ENCODE measurements at places on chromosomes 2 and 18.

DNA sequence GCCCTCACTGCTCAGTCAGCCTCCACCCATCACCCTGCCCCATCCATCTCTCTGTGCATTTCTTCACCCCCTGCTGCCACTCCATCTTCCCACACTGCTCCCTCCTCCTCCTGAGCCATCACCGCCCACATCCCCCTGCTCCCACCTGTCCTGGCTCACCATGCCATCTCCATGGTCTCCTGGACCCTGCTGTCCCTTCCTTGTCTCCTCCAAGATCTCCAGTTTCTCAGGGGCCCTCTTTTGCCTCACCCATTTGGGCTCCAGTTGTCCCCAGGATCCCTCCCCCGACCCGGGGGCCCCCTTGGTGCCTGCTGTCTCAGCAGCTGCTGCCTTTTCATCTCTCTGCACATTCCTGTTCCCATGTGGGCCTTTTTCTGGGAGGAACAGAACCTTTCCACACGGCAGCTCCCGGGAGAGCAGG lies 10.6 kb downstream of the SPEG start:
- no peak for DNase-seq

DNA sequence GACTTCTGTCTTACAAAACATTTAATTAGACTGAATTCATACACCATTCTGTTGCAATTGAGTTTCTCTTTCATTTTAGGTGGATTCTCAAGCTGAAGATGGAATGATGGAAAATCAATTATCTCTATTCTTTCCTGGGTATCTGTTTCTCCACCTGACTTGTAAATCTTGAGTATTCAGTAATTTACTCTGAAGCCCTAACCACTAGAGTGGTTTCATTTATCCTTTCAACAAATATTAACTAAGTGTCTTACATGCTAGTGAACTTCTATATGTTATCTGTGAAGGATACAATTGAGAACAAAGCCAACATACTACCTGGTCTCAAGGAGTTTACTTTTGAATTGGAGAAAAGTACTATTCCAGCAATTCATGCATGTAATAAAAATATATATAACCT lies 94.1 kb upstream of the ZNF804A start:
- no peak for DNase-seq

DNA sequence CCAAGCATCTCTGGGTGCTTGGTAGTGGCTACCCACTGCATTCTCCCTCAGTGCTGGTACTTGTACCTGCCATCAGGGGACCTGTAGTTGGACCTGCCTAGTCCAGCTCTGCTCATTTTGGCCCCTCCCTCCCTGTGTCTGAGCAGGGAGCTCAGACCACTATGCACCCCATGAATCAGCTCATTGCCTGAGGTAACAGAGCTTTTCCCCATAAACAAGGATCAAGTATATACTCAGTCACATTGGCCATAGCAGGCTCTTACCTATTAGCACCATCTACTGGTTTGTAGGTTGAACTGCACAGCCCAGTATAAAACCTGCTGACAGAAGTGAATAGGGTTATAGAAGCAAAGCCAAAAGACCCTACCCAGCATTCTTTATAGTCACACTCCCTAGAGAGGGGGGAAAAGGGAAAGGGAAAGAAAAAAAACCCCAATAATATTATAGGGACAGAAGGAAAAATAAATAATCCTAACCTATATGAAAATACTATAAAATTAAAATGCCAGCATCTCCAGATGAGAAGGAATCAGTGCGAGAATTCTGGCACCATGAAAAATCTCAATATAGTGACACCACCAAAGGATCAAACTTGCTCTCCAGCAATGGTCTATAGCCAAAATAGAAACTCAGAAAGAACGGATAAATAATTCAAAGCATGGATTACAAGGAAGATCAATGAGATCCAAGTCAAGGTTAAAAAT lies 6.9 kb upstream of the FLACC1 start:
- DNase-seq, result peak; percentile 33

GRCh38 chr2:170139276-170139967 lies 38.5 kb upstream of the MYO3B start:
- no peak for DNase-seq

- DNase-seq, result no peak
Measured at GRCh38 chr2:236753606-236754270, 184.1 kb downstream of the ACKR3 start.

DNA sequence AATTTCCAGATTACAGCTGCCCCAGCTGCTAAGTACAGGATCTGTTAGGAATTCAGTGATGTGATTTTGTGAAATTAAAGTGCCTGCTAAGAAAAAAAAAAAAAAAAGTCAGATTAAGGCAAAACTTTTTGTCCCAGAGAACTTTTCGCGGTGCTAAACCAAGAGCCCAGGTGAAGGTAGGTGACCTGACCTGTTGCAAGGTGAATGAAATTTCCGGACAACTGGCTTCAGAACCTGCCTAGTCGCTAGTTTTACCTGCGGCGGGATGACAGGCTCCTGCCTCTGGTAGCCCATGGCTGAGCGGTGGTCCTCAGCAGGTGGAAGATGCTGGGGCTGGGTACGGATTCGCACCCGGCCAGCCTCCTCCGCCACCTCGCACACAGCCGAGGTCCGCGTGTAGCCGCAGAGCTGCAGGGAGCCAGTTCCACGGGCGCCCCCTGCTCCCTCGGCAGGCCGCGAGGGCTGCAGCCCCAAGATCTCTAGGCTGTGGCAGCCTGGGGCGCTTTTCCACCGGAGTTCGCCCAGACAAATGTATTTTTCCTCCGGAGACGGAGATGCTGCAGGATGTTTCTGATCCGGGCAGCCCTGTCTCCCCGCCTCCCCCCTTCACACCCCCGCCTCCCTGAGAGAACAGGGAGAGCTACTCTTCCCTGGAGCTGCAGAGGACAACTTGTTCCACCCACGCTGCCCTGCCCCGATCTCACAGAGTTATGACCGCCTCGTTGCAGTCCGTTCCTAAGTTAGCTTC lies at the start of gene SLC38A11:
Gene SLC38A11 (minus strand): TSS at position 572 of the 748 bp plus-strand sequence. CDS start 278 bp downstream, at position 294.
- peak; percentile 24 for DNase-seq

GRCh38 chr2:28896906-28897305 lies 2.4 kb downstream of the WDR43 start:
- DNase-seq, result no peak

- DNase-seq, result no peak
Measured at GRCh38 chr2:58398406-58398805, 157.3 kb upstream of the FANCL start.

DNA sequence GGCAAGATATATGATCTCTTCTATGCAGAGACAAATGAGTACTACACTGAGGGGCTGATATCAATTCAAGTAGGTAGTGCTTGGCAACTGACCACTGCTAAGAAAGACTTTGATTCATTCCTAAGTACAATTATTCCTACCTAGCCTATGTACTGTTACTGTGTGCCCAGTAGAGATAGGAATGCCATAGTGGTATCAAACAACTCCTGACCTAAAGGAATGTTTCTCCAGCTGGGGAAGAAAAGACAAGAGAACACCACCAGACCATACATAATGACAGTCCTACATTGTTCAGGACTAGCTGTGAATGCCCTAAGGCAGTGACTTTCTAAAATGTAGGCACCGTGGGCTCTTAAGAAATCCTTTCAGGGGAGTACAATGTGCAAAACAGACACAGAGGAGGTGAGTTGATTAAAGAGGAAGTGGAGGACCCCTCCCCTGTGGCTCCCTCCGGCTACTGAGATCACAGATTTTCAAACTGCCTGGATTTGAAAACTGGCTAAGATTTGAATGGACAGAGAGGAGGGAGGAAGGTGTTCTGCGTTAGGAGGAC lies 89.1 kb downstream of the ANTXR1 start:
- peak; percentile 74 for DNase-seq

DNA sequence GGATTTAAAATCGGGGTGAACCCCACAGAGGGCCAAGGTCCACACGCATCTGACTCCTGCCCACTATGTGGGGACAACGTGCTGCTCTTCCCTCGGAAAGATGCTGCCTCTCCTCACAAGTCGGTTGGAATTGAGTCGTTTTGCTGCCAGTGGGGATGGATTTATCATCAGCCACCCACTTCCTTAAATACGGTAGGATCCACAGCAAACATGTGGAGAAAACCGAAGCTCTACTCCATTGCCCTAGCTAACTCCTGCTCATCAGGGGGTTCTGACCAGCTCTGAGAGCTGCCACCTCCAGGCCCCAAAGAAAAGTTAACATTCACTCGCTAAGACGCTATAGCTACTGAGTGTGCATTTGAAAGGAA lies 80.9 kb downstream of the CHRNA1 start:
- DNase-seq, result peak; percentile 25

- no peak for DNase-seq
Measured at GRCh38 chr2:33532966-33533365, 56.5 kb downstream of the RASGRP3 start.

DNA sequence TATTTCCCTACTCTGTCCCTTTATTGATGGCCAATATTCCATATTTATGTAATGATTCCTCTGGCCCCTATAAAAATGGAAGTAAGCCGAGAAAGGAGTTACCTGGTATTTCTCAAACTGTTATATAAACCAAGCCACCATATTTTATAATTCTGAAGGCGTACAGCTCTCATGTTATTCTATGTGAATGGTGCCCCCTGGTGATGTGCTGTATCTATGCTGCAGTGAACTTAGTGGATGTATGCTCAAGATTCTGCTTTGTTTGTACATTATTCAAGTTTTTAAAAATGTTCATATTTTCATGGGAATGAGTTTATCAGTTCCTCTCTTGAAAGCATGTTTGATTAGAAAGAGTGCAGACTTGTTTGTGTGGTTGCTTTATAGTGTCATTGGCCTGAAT lies 194.5 kb upstream of the LRRTM1 start:
- no peak for DNase-seq

DNA sequence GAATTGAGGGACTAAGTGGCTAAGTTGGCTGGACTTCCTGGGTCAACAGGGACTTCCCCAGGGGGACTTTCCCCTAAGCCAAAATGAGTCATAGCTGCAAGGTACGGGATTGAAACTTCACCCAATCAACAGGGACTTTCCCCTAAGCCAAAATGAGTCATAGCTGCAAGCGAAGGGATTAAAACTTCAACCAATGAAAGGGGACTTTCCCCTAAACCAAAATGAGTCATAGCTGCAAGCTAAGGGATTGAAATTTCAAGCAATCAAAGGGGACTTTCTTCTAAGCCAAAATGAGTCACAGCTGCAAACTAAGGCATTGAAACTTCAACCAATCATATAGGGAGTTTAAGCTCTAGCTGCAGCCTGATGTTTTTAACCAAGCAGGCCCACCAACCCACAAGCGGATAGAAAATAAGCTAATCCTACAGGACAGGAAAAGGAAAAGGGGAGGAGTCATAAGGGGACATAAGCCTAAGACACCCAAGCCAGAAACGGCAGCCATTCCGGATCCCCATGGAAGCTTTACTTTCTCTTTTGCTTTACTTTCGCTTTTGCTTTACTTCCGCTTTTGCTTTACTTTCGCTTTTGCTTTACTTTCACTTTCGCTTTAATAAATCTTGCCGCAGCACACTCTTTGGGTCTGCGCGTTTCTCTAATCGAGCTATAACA lies 1375.4 kb upstream of the CELF4 start:
- DNase-seq, result peak; percentile 56

- DNase-seq, result peak; percentile 76
Measured at GRCh38 chr2:100730290-100730868, 89.6 kb upstream of the NPAS2 start.

GRCh38 chr2:33380001-33380609 lies 96.3 kb upstream of the RASGRP3 start:
- no peak for DNase-seq

- no peak for DNase-seq
Measured at GRCh38 chr2:232335859-232336215, 42.7 kb upstream of the ALPP start.

DNA sequence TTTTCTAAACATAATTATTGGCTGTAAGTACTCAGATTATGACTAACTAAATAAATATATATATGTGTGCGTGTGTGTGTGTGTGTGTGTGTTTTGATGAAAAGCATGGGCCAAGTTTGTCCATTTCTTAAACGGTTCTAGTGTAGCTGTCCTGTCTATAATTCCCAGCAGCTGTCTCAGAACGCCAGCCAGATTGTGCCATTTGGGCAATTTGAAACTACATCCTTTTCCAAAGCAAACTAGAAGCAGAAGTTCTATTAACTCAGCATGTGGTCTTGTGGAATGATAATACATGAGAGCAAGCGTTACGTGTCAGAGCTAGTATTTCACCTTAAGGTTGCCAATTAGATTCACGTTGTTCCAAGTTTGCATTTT lies 1.7 kb downstream of the ARHGAP28 start:
- no peak for DNase-seq

DNA sequence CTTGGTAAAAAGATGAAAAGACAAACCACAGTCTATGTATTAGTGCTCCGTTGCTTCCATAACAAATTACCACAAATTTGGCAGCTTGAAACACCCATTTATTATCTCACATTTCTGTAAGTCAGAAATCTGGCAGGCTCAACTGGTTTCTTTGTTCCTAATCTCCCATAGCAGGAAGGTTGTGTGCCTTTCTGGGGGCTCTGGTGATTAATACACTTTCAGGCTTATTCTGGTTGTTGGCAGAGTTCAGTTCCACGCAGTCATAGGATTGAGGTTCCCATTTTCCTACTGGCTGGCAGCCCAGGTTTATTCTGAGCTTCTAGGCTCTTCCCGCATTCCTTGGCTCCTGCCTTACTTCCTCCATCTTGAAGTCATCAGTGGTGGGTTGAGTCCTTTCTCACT lies 189.3 kb downstream of the ANAPC1 start:
- DNase-seq, result no peak

- DNase-seq, result no peak
Measured at GRCh38 chr2:191713837-191714236, 35.9 kb downstream of the NABP1 start.

- no peak for DNase-seq
Measured at GRCh38 chr2:163397451-163397850, 338.4 kb downstream of the FIGN start.

- no peak for DNase-seq
Measured at GRCh38 chr2:130922417-130922816, 85.7 kb downstream of the ARHGEF4 start.

DNA sequence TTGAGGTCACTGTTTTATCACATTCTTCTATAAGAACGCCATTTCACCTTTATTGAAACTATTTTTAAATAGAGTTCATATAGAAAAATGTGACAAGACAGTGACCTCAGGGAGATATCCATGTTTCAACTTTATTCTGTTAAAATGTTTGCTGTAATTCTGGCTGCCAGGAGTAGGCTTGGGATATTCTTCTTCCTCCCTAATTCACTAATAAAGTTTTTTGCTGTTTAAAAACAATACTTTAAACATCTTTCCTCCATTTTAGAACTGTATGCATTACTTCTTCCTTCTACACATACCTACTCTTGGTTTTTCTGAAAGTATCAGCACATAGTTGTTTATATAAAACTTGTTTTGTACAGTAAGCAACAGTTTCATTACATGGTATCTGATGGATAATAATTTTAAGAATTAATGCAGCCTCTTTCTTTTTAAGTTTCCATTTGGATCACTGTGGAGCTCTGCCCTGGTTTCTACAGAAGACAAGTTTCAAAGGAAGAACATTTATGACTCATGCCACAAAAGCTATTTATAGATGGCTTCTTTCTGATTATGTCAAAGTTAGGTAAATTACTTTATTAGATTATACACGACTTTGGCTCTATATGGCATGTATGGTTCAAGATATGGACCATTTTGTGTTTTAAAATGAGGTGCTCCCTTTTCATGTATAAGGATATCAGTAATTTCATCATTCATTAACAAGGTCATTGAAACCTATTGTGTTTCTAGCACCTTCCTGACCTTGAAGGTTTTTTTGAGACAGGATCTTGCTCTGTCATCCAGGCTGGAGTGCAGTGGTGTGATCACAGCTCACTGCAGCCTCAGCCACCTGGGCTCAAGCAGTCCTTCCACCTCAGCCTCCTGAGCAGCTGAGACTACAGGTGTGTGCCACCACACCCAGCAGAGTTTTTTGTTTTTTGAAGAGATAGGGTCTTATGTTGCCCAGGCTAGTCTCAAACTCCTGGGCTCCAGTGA lies 7.2 kb downstream of the CPSF3 start:
- DNase-seq, result no peak

GRCh38 chr2:201116959-201117734 lies 1.2 kb downstream of the CFLAR start:
- DNase-seq, result peak; percentile 69

Measured in ELF-1 (cell line).